ENCODE measurements at places on chromosomes 3 and 15.

DNA sequence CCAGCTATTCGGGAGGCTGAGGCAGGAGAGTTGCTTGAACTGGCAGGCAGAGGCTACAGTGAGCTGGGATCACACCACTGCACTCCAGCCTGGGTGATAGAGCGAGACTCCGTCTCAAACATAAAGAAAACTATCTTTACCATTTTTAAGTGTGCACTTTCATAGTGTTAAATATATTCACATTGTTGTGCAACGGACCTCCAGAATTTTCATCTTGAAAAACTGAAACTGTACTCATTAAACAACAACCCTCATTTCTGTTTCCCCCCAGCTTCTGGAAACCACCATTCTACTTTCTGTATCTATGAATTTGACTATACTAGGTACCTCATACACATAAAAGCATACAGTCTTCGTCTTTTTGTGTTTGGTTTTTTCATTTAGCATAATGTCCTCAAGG, 375.1 kb downstream of the SHQ1 start:
- DNase-seq: no peak

DNA sequence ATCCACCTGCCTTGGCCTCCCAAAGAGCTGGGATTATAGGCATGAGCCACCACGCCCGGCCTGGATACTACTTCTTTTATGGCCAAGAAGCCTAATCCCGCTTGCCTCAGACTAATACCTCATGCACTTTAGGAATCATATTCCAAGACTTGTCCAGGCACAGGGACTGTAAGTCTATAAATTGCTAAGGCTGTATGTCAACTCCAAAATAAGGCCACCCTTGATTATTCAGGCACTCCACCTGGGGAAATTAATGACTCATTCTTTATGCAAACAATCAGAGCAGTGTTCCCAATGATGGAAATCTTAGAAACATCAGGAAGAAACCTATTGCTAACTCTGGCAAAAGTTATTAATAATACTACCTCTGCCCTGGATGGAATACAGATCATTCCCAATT, 98.4 kb downstream of the ERC2 start:
- DNase-seq: no peak

- DNase-seq: no peak
Observed at GRCh38 chr3:41213588-41213987, 14.3 kb downstream of the CTNNB1 start.

GRCh38 chr3:96677156-96677555, 137.2 kb upstream of the EPHA6 start:
- no peak for DNase-seq

- no peak for DNase-seq
Observed at GRCh38 chr3:61701011-61701410, 139.6 kb downstream of the PTPRG start.

DNA sequence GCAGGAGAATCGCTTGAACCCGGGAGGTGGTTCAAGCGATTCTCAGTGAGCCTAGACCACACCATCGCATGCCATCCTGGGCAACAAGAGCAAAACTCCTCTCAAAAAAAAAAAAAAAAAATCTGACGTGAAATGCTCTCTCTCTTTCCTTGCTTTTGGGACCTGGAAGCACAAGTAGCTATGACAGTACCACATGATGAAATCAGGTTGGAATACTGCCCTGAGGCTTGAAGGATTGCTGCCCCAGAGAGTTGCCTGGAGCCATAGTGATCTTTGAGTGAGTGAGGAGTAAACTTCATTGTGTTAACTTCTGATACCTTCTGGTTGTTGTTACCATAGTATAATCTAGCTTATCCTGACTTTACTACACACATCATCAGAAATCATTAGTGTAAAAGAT, 23.3 kb downstream of the AKAP13 start:
- peak; percentile 44 for DNase-seq

- DNase-seq: no peak
Observed at GRCh38 chr15:34654625-34655024, 71.2 kb upstream of the GOLGA8B start.

- no peak for DNase-seq
Observed at GRCh38 chr3:183309276-183309675, 56.2 kb downstream of the B3GNT5 start.

DNA sequence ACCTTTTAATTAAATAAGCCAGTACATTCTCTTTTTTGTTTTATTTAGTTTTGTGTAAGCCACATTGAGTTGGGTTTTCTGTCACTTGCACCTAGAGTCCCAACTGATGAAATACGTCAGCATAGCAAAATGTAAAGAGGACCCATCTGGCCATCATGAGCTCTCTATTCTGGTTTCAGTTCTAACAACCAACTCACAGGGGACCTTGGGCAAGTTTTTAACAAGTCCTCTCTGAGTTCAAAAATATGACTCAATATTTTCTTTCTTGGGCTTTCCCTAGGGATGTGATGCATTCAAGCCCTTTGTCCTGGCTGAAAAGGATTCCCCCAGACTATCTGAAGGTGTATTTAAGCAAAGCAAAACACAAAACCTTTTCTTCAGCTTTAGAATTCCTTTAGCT, 32.9 kb downstream of the PLCH1 start:
- DNase-seq: no peak

DNA sequence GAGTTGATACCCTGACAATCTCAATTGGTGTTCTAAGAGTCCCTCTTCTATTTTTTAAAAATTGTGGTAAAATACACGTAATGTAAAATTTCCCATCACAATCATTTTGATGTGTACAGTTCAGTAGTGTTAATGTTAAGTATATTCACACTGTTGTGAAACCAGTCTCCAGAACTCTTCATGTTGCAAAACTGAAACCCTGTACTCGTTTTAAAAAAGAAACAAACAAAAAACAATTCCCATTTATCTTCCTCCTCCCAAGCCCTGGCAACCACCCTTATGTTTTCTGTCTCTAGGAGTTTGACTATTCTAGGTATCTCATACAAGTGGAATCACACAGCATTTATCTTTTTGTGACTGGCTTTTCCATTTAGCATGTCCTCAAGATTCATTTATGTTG, 28.7 kb upstream of the ALPK3 start:
- DNase-seq: no peak

GRCh38 chr15:39407116-39407515, 173.8 kb upstream of the THBS1 start:
- peak; percentile 88 for DNase-seq

DNA sequence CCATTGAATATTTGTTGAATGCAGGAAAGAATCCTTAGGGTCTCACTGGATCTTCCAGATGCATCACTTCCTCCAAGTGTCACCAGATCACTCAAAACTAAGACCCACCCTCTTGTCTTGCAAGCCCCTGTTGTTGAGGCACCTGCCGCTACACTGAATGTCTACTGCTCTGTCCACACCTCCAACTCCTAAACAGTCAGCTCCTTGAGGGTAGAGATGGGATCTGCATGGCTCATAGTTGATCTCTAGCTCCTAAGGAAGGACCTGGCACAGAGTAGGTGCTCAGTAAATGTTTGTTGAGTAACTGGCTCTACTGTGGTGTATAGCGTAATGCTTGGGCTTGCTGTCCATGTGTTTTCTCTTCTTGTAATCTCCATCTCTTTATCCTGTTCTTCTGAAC, 8.8 kb downstream of the SLC6A20 start:
- no peak for DNase-seq

- DNase-seq: no peak
Observed at GRCh38 chr3:139870000-139870675, 64.8 kb upstream of the CLSTN2 start.

- DNase-seq: no peak
Observed at GRCh38 chr3:138509586-138509985, 75.2 kb downstream of the ESYT3 start.

- peak; percentile 60 for DNase-seq
Observed at GRCh38 chr15:74196175-74196574, 6.4 kb downstream of the STRA6 start.

GRCh38 chr3:76352511-76353284, 567.3 kb upstream of the ZNF717 start:
- no peak for DNase-seq

GRCh38 chr15:70701891-70702568, 61.3 kb downstream of the UACA start:
- DNase-seq: peak; percentile 84

DNA sequence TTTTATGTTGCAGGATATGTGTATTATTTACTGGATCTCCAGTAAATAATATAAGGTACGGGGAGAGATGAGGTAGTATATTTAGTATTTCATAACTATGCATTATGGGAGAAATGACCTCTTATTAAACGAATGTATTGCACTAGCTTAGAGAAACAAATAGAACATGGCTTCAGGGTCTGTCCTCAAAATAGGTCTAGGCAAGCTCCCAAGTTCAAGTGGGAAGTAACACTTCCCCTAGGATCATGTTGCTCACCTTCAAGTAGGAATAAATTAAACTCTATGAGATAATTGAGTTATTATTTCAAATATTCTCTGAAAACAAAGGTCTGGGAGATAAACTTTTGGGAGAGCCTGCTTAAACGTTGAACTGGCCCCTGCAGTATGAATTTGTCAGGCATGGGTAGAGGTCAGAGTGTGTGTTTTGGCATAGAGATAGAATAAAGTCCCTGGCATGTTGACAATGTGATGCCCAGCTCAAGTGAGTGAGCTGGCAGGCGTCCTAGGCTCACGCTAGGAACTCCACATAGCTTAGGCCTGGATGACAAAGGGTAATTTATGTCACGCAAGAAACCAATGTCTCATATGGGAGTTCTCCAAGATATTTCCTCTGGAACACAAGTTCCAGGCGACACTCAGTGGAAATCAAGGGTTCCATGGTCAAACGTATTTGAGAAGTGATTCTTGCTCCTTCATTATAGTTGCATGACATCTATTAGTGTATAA, 236.8 kb downstream of the CACNA2D3 start:
- peak; percentile 42 for DNase-seq

GRCh38 chr3:122676759-122677158, 3.9 kb upstream of the PARP14 start:
- no peak for DNase-seq

GRCh38 chr15:31740203-31740602, 290.1 kb upstream of the CHRNA7 start:
- DNase-seq: peak; percentile 12

DNA sequence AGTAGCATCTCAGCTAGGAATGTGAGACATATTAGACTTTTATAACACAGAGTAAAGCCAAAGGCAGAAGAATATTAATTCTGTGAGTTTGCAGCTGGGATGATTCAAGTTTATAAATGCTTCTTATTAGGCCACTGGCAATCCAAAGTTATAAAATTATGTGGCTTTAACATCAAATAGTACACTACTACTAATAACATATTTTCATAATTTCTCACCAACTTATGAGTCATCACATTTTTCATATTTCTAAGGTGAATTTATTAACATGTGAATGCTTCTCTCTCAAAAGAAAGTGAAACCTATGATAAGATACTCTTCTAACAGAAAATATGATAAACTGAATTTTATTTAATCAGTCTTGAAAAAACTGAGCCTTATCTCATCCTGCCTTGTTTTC, 1348.2 kb upstream of the ALCAM start:
- DNase-seq: no peak

DNA sequence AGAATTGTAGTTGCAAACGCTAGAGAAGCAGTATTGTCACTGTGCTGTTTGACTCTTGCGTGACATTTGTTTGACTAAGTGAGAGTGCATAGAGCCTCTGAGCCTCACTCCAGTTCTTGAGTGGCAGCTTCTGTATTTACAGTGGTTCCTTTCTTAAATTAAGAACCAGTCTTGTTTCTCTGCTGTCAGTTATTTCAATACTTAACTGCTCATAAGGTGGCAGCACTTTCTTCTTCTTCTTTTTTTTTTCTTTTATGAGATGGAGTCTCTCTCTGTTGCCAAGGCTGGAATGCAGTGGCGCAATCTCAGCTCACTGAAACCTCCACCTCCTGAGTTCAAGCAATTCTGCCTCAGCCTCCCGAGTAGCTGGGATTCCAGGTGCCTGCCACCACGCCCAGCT, 372.1 kb downstream of the LPP start:
- no peak for DNase-seq

- DNase-seq: no peak
Observed at GRCh38 chr3:175535351-175535750, 676.2 kb downstream of the NAALADL2 start.

- no peak for DNase-seq
Observed at GRCh38 chr3:115704661-115705338, 81.5 kb downstream of the GAP43 start.

DNA sequence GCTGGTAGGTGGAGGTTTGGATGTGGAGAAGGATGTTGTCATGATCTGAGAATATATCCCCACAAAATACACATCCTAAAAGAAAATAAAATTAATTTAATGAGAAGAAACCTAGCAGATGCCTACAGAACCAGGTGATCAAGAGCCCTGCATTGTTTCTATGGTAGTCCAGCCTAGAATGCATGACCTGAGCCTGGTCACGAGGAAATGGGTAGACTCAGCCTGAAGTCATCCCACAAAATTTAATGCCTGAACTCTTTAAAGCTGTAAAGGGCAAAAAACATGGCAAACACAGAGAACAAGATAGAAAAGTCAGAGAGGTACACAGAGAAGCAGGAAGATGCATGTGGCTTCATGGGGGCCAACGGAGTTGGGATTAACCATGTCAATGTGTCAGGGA, 36.0 kb downstream of the LDHAL6B start:
- no peak for DNase-seq

DNA sequence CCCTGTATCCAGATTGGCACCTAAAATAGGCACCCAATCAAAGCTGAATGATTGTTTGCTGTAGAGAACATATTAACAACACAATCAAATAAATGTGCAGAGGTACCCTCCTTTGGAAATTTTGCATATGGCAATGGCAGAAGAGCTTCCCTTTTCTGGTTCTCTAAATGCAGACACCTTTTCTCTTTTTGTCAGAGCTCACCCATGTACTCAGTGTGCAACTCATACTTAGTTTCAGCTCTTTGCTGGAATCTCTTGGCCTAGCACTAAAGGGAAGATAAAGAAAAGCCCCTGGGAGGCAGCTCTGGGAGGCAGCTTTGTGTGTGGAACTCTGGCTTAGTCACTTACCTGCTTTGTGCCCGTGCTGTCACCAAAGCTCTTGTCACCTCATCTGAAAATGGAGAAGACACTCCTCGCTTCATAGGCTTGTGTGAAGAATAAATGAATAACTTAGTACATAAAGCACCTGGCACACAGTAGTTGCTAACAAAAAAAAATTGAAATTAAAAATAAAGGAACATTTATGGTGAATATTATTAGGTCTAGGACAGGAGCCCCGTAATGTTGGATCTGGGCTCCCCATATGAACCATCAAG, 28.8 kb downstream of the ST6GAL1 start:
- DNase-seq: no peak

GRCh38 chr3:159413319-159413718, 575.3 kb upstream of the IL12A start:
- DNase-seq: no peak

DNA sequence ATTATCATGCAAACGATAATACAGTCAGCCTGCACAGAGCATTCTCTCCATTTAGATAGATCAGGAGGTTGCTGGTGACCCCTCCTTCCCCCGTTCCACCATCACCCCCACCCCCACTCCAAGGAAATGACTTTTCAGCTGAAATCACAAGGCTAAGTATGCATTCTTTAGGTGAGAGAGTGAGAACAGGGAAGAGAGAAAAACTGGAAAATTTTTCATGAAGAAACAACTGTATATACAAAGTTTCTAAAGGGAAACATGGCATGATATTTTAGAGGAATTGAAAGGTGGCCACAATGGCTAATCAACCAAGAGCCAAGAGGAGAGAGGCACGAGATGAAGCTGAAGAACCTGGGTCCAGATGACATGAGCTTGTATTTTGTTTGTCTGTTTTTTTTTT, 22.2 kb downstream of the BCL2A1 start:
- DNase-seq: no peak

GRCh38 chr3:102733791-102734563, 299.2 kb downstream of the ZPLD1 start:
- DNase-seq: peak; percentile 56
